ENCODE measurements at places on chromosomes 2 and 18.

- no peak for DNase-seq
These were observed 29.7 kb downstream of the NOL10 start for GRCh38 chr2:10659898-10660568.

DNA sequence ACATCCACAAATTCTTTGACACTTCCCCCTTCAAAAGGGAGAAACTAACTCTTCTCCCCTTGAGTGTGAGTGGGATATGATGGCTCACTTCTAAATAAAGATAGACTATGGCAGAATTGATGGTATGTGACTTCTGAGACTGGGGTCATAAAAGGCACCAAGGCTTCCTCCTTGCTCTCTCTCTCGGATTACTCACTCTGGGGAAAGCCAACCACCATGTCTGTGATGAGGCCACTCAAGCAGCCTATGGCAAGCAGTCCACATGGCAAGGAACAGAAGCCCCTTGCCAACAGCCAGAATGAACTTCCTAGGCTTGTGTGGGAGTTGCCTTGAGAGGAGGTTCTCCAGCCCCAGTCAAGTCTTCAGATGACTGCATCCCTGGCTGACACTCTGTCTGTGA is 43.6 kb downstream of the KIAA2012 start:
- no peak for DNase-seq

- no peak for DNase-seq
These were observed 589 bp upstream of the SGPP2 start for GRCh38 chr2:222423632-222424275.

GRCh38 chr2:128777196-128778035 is 458.7 kb upstream of the HS6ST1 start:
- DNase-seq = no peak

DNA sequence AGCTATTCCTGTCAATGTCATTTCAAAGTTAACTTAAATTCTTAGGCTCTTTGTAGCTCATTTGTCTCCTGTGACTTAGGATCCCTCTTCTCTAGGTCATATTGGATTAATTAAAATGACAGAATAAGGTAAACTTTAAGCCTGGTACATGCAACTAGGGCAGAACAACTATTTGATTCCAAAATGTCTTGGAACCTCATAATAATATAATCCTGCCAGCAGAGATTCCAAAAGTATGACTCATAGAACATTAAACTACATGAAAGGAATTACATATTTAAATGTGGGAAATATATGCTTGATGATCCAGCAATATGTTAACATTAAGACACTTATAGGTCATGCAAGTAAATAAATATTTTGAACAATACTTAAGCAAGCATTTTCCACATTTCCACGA is 63.3 kb downstream of the COL3A1 start:
- no peak for DNase-seq

DNA sequence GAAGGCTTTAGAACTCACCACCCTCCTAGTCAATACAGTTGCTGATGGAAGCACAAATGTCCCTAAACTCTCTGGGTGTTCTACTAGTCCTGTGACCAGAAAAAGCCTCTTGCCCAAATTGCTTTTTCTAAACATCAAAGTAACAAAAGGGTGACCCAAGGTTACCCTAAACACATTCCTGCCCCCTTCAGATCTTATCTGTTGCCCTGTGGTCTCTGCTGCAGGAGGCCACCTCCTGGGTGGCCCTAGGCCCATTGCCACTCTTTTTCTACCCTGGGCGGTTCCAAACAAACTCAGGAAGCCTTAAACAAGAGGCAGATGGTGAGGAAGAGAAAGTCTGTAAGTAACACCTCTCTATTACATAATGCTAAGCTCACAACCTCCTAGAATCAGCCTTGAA is 3.3 kb downstream of the RNF152 start:
- no peak for DNase-seq

DNA sequence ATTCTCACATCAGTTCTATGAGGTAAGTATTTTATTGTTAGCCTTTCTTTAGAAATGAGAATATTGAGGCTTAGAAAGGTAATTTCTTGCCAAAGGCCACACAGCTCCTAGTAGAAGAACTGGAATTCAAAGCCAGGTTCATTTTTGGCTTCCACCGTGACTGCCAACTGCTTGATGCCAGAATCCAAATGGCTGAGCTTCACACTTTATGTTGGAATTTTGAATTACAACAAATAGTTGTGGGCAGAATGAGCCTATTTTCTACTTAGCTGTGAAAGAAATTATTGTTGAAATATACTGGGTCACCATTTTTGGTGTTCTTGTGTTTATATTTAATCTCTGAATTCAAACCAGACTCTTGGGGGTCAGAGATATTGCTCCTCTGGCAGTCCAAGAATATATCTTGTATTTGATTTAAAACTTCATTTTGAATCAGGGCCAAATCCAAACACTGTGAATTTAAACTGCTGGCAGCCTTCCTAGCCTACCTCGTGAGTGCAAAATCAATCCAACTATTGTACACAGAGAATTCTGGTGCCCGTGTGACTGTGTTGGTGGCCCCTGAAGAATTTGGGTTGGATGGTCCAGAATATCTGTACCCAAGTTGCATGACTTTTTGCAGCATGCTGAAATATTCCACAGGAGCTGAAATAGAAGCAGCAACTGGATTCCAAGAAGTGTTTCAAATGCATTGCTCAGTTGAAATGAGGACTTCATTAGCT is 35.6 kb upstream of the LPIN1 start:
- DNase-seq = no peak

DNA sequence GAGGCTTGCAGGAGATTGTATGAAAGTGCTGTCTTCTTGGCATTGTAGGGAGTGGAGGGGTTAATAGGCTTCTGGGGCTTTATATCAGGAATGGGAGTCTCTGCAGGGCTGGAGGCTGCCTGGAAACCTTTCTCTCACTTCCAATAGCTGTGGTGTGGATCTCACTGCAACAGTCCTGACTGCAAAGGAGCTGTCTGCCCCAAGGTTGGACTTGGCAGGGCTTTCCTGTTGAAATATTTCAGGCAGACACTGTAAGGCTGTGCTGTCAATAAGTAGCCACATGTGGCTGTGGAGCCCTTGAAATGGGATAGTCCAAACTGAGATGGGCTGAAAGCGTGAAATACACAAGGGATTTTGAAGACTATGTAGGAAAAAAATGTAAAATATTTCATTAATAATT is 399.1 kb upstream of the SPRED2 start:
- no peak for DNase-seq

DNA sequence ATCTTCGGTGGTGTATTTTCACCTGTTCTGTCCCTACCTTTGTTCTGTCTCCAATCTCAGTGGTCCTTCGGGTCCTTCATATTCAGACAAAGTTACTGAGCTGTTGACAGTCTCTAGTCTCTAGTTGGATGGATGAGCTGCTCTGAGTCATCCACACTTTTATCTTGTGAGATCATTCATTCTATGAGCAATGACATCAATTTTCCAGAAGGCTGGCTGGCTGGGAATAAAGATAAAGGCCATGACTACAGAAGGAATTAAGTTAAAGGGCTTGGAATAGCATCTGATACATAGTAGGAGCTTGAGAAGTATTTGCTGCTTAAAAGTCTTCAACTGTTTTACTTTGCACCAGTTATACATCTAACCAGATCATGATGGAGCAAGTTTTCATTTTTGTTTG is 43.1 kb upstream of the SLC39A10 start:
- DNase-seq = no peak

- no peak for DNase-seq
These were observed 4.2 kb downstream of the FZD5 start for GRCh38 chr2:207765547-207765946.

DNA sequence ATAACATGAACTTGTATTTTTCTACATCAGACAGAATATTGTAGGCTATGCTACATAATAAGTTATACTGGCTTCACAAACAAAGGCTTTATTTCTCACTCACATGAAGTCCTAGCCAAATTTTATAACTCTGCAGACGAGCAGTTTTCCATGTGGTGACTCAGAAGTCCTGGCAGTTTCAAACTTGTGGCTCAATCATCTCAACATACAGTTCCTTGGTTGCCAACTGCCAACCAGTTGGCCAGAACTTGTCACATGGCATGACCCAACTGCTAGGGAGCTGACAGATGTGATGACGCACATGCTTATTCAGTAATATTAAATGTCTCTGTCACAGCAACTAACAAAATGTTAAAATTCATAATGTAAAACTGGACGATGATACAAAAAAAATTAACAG is 63.8 kb upstream of the ZC3H15 start:
- no peak for DNase-seq

DNA sequence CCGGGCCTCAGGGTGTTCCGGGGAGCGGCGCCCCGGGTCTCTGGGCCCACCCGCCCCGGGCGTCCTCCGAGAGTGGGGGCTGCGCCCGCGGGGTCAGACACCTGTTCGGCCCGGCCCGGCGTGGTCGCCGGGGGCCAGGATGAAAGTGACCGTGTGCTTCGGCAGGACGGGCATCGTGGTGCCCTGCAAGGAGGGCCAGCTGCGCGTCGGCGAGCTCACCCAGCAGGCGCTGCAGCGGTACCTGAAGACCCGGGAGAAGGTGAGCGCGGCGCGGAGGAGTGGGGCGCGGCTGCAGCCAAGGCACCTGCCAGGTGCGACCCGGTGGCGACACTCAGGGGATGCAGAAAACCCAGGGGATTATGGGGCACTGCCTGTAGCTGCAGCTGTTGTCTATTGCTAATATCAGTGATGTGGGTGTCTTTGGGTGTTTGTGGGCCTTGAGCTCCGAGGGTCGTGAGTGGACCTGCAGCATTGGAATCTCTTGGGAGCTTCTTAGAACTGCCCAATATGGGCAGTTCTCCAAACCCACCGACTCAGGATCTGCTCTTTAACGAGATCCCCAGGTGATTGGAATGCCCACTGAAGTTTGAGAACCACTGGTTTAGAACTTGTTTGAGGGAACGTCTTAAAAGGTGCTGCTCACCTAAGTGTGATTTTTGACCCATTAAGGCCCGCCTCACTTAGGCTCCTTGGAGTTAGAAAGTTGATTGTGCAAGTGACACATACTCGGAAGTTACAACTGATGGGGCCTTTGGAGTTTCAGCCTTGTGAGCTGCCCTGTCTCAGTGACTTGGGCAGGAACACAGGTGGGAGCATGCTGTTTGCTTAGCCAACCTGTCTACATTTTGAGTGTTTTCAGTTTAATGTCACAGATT is 823 bp downstream of the PARD3B start:
- DNase-seq = no peak

DNA sequence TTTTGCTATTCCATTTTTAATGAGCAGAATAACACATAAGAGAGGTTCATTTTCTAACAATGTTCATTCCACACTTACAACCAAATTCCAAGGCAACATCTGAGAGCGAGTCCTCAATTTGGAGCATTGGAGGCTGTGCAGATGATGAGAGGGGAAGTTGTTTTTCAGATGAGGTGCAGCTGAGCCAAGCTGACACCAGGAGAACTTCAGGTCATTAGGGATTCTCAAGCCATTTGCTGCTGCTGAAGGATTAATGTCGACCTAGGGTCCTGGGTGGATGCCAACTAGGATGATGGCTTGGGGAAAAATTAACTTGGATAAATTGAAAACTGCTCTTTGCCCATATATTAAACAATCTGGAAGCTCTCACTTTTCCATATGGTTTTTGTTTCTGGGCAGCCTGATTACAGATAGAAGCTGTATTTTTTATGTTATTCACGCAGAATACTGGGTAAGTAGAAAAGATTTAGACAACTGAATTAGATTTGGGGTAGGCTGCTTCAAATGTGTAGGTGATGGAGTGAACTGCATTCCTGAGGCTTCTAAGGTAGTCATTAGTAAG is 206.4 kb upstream of the SLC39A10 start:
- DNase-seq = no peak

DNA sequence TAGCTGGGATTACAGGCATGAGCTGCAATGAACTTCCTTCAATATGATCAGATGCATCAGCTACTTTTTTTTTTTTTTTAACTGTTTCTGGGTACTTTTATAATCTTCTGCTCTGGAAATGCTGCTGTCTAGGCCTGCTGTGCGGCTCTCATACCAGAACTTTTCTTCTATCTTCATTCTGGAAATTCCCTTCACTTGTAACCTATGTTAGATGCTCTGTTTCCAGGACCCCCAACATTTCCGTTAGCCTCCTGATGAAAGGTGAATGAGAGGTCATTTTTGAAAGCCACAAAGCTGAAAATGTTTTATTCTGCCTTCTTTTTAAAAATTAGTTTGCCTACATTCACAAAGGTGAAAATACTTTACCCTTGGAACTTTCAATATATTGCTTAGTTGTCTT is 8.6 kb downstream of the AGFG1 start:
- DNase-seq = no peak

DNA sequence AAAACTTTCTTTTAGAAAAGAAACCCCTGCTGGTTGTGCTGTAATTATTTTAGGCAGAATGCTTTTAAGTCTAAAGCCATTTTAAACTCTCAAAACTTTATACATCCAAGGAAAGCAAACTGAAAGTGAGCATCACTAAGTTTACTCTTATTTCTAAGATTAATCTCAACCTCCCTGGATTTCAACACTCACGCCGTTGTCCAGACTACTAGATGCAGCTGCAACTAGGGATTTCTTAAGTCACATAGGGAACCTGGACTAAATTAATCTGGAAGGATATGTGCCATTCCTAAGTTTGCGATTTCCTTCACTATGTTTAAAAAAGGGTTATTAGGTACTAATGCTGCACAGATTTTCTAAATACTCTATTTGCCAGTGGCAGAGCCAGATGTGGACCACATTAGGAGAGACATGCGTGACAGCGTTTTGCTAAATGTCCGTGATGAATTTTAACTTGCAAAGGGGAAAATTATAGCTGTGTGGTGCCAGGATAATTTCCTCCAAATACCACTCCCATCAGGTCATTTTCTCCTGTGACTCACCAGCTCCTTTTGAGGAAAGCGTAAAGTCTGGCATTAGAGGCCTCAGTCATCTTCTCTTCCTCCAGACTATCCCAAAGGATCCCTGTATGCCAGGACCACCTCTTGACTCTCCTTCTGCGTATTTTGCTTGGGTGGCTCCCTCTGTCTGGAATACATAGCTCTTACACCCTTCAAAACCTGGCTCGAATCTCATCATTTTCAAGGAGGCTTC is 143.7 kb downstream of the ATL2 start:
- no peak for DNase-seq

DNA sequence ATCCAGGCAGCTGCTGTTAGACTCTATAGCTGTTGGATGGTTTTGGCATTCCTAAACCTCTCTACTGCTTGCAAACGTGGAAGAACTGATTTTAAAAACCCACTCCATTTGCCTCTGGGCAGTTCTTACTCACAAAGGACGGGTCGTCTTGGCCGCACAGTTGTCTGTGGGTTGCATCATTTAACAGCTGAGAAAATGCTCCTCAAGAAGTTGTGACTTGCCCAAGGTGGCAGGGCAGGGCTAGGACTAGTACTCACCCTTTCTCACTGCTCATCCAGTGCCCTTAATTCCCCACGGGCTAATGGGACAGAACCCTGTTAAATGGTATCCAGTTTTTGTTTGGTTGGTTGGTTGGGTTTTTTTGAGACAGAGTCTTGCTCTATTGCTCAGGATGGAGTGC is 997 bp upstream of the DRC1 start:
- DNase-seq = no peak

DNA sequence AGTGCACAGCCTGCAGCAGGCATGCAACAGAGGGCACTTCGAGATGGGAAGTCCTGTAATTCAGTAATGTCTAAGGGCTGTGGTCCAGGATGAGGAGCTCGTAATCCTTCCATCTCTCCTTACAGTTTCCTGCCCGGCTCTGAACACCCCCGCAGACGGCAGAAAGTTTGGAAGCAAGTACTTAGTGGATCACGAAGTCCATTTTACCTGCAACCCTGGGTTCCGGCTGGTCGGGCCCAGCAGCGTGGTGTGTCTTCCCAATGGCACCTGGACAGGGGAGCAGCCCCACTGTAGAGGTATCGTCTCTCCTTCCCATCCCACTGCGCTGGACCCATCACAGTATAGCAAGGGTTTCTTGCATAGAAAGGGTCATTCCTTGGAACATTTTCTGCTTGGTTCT is 26.7 kb downstream of the FBLN7 start:
- DNase-seq = no peak

- no peak for DNase-seq
These were observed 18.9 kb downstream of the TRABD2A start for GRCh38 chr2:84862006-84862405.

Data from stimulated activated CD8-positive, alpha-beta memory T cell treated with anti-CD3 and anti-CD28 coated beads, Interleukin-7, amount 100 ng/mL, for 1 hour (primary cell).